GM12864 (cell line): ENCODE measurements at places on chromosomes 11 and 22.
A peak's percentile ranks its signal among the peaks of the same experiment; 100 is the strongest.

- no peak for DNase-seq
Measured at GRCh38 chr11:46281371-46281831, 3.9 kb downstream of the CREB3L1 start.

- no peak for DNase-seq
Measured at GRCh38 chr11:65479184-65480145, 19.4 kb upstream of the MALAT1 start.

DNA sequence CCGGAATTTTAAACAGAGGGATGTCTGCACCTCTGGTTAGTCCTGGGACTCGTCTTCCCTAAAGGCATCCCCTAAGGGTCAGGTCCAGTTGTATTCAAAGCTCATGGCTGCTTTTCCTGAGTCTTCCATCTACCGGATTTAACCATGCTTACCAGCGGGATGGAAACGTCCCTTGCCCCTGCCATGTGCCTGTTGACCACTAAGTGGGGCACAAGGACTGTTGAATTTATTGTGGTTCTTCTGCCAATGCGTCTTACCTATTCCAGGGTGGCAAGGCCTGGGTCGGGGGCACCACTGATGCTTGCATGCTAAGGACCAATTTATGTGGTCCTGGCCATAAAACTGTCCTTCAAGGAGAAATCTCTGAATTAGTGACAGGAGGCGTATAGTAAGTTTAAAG is 25.6 kb downstream of the ANKRD42 start:
- no peak for DNase-seq

GRCh38 chr22:39279170-39279850 is 34.5 kb upstream of the PDGFB start:
- DNase-seq = no peak

GRCh38 chr22:19880786-19881569 is 26.3 kb upstream of the GNB1L start:
- DNase-seq = no peak

DNA sequence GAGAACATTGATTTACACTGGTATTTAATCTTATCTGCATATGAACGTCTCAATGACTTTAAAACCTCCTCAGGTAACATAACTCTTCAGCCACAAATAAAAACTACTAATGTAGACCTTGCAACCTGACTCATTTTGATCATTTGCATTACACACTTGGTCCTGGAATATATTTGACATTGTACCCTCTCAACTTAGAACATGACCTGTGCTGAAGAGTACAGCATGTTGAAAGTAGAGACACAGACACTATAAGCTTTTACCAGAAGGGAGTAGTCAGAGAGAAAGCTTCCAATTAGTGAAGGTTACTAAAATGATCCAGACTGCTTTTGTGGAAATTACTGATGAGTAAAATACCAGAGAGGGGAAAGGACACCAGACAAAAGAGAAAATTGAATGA is 390.6 kb upstream of the ANO3 start:
- no peak for DNase-seq

DNA sequence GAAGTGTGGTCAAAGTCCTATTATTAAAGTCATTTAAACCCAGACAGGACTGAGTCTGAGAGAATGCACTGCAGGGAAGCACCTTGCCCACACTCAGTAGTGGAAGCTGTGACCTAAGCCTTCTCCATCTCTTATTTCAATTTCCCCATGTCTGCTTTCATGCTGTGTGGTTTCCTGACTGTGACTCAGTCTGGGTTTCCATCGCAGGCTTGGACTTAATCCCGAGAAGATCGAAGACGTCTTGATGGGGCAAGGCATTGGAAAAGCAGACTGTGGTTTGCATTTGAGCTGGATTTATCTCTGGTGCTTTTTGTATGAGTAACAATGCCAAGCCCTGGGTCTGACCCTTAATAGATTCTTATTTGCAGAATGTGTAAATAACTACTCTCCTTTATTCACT is 238.9 kb downstream of the NTM start:
- no peak for DNase-seq

GRCh38 chr11:15826826-15827225 is 529.5 kb downstream of the SOX6 start:
- no peak for DNase-seq

DNA sequence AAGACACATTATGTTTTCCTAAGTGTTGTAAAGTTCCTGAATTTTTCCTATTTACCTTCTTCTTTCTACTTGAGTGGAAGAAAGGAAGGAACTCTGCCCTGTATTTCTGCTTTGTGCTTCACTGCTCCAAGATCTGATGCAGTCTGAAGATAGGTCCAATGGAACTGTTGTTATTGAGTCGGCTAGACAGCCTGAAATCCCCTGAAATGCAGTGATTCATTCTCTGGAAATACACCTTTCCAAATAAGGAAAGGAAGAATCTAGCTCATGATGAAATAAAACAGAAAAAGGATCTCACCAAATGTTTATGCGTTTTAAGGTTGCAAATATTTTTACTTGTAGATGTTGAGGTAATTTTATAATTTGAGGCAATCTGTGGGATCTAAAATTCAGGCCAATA is 322.8 kb downstream of the GUCY1A2 start:
- no peak for DNase-seq

GRCh38 chr22:49783036-49783746 is 44.5 kb downstream of the BRD1 start:
- no peak for DNase-seq

GRCh38 chr22:41920271-41920976 is 5.5 kb upstream of the SHISA8 start:
- no peak for DNase-seq

DNA sequence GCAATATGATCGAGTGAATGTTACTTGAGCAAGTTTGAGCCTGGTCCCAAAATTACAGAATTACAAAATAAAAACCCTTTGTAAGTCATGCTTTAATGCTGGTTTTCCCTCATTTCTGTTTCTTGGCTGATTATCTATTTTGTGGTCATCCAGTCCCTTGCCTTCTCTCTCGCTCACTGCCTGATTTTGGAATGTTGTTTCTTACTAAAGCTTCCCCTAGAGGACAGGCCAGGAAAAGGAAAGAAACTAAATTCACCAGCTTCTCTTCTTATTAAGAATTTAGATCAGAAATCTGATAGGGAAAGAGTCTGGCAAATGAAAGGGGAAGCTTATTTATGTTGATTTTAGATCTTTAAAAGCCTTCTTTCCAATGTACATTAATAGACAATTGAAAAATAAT is 16.6 kb upstream of the BDNF start:
- no peak for DNase-seq

- no peak for DNase-seq
Measured at GRCh38 chr11:107769189-107769588, 57.3 kb upstream of the SLN start.

GRCh38 chr11:7347611-7348431 is 96.1 kb downstream of the SYT9 start:
- DNase-seq = no peak

GRCh38 chr11:504053-504993 is 2.7 kb downstream of the RNH1 start:
- DNase-seq = no peak

- DNase-seq = no peak
Measured at GRCh38 chr11:40030867-40031266, 1428.6 kb downstream of the LRRC4C start.

DNA sequence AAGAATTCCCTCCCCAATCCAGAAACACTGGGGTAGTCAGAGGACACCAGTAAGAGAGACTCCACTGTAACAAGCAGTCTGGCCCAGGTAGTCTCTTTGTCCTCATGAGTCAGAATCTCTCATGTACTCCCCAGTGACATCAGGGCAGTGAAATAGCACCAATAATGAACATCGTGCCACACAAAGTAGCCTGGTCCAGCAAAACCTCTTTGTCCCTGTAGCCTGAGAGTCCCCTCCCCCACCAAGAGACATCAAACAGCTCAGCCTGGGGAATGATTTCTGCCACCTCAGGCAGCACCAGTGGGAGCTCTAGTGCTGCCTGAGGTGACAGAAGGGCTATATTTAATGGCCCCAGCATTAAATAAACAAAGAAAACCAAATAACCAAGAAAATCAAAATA is 88.1 kb downstream of the SBF2 start:
- DNase-seq = no peak

- no peak for DNase-seq
Measured at GRCh38 chr22:46090631-46091201, 59.6 kb upstream of the PPARA start.

GRCh38 chr11:114167771-114168448 is 108.4 kb downstream of the ZBTB16 start:
- DNase-seq = no peak

GRCh38 chr11:58745705-58746364 is 14.1 kb upstream of the GLYAT start:
- no peak for DNase-seq

DNA sequence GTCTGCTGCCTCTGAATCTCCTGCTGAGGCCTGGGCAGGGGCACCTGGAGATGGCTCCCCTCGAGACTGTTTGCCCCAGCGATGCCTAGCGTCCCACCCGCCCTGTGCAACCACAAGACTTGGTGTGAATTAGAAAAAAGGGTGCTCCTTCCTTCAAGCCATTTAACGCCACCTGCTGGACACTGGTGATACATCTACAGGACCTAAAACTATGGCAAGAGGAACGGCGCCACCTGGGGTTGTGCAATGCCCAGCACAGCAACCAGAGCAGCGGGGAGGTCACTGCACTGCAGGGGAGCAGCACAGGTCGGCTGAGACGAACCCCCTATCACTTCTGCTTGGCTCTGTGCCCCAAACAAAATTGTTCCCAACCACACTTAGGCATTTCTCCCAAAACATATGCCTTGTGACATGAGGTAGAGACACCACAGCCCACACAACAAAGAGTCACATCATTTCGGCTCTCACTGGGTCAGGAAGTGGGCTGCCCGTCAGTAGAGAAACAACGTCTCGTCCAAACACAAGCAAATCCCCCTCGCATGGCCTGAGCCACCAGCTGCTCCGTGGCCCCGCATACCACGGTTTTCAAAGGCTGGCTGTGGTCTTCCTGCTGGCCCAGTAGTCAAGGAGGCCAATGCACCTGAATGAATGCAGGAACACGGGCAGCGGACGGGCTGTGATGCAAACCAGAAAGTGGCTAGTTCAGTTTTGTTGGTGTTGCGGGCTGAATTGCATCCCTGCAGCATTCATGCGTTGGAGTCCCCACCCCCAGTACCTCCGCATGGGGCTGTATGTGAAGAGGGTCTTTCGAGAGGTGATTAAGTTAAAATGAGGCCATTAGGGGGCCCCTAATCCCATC is 171.9 kb downstream of the SHANK2 start:
- DNase-seq = peak; percentile 34

GRCh38 chr11:23087407-23087806 is 227.1 kb upstream of the CCDC179 start:
- no peak for DNase-seq

DNA sequence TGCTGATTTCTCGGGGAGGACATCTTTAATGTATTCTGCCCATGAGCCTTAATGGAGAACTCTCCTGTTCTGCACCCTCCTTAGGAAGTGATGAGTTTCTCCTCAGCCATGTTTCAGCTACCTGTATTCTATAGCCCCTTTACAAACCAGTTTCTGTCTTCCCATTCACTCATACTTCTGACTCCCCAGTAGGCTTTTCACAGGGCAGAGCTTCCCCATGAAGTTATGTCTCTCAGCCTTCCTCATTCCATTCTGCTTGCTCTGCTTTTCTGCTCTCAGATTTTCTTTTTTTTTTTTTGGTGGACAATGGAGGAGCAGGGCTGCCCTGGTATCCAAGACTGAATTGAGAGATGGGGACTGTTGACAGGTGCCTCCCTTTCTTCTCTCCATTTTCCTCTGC is 4.3 kb upstream of the OR52R1 start:
- DNase-seq = no peak

- DNase-seq = no peak
Measured at GRCh38 chr22:49147617-49148175, 680.0 kb downstream of the BRD1 start.

DNA sequence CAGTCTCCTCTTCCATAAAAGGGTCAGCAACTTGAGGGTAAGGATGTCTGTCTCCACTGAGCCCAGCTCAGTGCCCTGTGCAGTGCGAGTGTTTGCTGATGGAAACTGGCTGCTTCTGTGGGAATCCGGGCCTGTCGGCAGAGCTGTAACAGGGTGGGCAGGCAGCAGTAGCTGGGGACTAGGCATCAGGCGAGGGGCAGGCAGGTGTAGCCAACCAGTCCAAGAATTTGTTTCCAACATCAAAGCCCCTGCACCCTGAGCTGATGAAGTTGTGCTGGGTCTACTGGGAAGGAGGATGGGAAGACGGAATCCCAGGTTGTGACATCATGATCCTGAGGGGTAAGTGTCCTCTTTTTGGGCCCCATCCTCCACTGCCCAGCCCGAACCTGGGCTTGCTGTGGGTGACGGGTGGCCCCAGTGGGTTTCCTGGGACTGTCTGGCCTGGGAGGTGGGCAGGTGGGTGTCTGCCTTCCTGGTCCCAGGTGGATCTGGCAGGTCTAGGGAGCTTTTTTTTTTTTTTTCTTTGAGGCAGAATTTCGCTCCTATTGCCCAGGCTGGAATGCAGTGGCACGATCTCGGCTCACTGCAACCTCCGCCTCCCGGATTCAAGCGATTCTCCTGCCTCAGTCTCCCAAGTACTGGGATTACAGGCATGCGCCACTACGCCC is 11.0 kb downstream of the SLC29A2 start:
- no peak for DNase-seq

- no peak for DNase-seq
Measured at GRCh38 chr22:28792491-28793383, 7.6 kb downstream of the XBP1 start.

DNA sequence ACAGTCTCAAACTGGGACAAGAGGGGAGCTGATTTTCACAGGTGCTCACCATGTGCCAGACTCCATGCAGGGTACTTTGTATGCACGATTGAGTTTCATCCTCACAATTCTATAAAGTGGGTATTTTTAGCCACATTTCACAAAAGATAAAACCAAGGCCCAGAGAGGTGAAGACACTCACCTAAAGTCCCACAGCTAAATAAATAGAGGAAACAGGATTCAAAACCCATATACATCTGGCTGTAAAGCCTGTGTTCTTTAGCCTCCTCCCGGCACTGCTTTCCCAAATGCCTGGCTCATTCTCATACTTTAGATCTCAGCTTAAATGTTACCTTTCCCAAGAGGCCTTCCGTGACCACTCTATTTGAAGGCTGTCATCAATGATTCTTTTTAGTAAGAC is 13.2 kb upstream of the KCTD14 start:
- no peak for DNase-seq

DNA sequence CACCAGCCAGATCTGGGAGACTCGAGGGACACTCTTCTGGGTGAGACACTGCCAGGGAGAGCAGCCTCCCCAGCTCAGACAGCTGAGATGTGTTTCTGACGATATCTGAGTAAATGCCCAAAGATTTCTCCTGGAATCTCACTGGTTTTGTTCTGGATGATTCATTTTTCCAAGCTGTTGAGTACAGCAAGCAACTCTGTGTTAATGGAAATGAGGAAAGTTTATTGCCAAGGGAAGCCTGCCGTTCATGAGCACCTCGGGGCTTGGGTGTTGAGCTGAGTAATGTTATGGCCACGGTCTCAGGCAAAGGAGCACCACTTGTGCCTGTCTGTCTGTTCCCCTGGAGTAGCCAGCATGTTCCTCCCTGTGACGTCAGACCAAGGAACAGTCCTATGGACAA is 1132.4 kb downstream of the BRD1 start:
- no peak for DNase-seq
